ENCODE measurements at places on chromosomes 2 and 18.

- no peak for DNase-seq
Observed at GRCh38 chr18:37721544-37722522, 156.2 kb upstream of the CELF4 start.

DNA sequence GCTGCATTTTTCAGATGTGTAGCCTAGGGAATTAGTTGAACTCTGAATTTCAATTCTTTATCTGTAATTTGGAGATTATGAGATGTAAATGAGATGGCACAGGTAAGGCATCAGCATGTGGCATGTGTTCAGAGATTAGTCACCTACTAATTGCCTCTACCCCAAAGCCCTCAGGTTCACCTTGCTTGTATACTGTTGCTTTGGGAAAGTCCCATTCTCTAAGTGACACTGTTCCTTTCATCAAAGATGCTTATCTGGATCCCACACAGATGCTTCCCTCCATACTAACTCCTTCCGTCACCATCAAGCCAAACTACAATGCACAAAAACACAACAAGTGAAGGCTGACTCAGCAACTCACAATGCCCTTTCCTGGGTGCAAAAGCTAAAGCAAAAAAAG lies 143.7 kb downstream of the LRATD1 start:
- DNase-seq: no peak

- DNase-seq: no peak
Observed at GRCh38 chr2:173033084-173033483, 42.6 kb upstream of the MAP3K20 start.

DNA sequence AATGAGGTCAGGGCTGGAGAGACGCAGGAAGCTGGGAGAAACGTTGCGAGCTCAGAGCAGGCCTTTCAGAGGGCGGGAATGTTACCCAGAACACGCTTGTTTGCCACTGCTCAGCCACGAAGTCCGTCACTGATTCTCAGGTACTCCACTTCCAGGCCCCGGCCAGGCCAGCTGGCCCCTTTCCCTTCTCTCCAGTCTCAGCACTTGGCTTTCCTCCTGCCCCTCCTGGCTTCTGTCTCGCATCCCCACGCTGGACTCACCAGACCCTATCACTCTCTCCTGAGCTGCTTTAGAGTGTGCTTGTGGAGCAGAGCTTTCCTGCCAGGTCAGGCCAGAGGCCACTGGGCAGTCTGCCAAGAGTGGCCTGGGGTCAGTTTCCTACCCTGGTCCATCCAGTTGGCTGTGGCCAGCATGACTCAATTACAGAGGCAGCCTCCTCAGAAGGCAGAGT lies 151.4 kb downstream of the TWIST2 start:
- DNase-seq: no peak

GRCh38 chr18:2172881-2173280 lies 398.4 kb downstream of the METTL4 start:
- no peak for DNase-seq

- DNase-seq: peak; percentile 18
Observed at GRCh38 chr2:26561918-26562810, 79.0 kb downstream of the CIB4 start.

- no peak for DNase-seq
Observed at GRCh38 chr18:38358805-38359657, 793.4 kb upstream of the CELF4 start.

DNA sequence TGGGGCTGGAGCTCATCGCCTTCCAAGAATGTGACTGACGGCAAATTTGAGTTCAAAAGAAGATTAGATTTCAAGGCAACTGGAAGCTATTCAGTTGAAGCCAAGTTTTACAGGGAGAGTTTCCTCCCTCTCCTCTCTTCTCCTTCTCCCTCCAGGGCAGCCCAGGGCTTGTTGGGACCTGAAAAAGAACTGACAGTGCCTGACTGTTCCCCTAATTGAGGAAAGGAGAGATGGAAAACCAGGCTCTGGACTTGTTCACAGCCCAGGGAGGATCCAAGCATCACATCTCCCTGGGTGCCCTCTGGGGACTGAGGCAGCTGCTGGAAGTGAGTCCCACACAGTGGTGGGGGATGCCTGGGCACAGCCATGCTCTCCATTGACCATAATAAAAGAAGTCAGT lies 88.1 kb downstream of the THNSL2 start:
- no peak for DNase-seq
